Melanocyte of skin (primary cell): ENCODE measurements at places on chromosomes 5 and 9. TPM values are rescaled to one million over a fixed set of nuclear protein-coding genes. Genes with fewer than 3 reads are reported as not detected.

Gene PFN3
- total RNA-seq: not detected in 2 replicates

Gene OSMR
- total RNA-seq: 29.0 and 36.2 TPM in 2 replicates

Gene UBE2QL1
- total RNA-seq: not detected in 2 replicates

Gene TNFAIP8
- total RNA-seq: 7.2 and 7.7 TPM in 2 replicates

Gene MVB12B
- 2.8 and 4.4 TPM in 2 replicates for total RNA-seq

Gene MOB3B
- total RNA-seq: 6.7 and 8.5 TPM in 2 replicates

Gene FREM1
- under 0.01 TPM in 1 of 2 replicates, not detected in the other for total RNA-seq

Gene ALDOB
- total RNA-seq: under 0.01 TPM in 1 of 2 replicates, not detected in the other

Gene F12
- total RNA-seq: 1.0 and 1.1 TPM in 2 replicates

Gene DPH7
- 18.6 and 19.6 TPM in 2 replicates for total RNA-seq

Gene NIPAL4
- total RNA-seq: not detected in 2 replicates

Gene ACTBL2
- 0.31 and 0.33 TPM in 2 replicates for total RNA-seq

Gene FBXO38
- total RNA-seq: 61.3 and 72.5 TPM in 2 replicates

Gene TMEM171
- 9.4 and 31.6 TPM in 2 replicates for total RNA-seq
